ENCODE measurements at places on chromosomes 3 and 15.

GRCh38 chr3:87426918-87427317 is 150.5 kb upstream of the POU1F1 start:
- no peak for DNase-seq

DNA sequence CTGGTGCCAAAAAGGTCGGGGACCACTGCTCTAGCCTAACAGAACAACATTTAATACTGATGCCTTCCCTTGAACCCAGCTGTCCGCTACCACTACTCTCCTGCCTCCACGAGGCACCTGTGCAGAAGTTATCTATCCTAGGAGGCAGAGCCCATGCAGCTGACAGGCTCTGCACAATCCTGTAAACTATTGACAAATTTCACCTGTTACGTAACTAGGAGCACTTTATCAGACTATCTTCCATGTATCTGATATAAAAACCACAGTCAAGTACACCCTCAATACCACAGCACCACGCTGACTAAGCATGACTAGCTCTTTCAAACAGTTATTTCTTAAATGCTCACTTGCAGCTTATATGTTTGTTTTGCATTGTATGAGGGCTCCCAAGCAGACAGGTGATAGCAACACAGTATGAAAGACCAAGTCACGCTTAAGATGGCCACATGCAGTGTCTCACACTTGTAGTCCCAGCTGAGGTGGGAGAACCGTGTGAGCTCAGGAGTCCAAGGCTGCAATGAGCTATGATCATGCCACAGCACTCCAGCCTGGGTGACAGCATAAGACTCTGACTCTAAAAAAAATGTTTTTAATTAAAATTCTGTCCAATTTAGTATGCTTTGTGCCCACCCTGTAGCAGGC is 4.5 kb upstream of the IL17RC start:
- no peak for DNase-seq

DNA sequence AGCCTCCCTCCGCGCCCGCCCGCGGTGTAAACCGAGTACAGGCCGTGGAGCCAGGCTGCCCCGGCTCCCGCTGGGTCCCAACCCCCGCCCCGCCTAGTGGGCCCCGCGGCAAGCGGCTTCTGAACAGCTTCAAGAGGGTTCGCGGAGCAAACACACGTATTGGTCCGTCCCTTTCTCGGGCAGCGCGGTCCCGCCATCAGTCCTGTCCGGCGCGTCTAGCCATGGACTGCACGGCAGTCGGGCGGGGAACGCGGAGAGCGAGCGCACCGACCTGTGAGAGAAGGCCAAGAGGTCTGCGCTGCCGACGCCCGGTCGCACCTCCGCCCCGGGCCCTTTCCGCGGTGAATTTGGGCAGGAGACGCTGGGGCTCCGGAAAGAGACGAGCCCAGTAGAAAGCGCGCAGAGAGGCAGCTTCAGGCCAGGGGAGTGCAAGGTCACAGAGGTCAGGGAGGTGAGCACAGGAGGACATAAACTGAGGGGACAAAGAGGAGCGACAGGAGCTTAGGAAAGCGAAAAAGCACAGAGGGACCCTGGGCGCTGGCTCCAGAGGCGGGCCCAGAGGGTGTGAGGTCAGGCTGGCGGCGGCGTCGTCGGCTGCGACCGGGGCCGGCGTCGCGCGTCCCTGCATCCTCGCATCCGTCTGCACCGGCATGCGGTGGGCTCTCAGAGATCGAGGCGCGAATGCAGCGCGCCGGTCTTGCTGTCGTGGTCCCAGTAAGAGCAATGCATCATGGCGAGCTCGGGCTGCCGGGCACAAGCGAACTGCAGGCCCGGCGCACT is 1.8 kb downstream of the FOXL2 start:
- no peak for DNase-seq

DNA sequence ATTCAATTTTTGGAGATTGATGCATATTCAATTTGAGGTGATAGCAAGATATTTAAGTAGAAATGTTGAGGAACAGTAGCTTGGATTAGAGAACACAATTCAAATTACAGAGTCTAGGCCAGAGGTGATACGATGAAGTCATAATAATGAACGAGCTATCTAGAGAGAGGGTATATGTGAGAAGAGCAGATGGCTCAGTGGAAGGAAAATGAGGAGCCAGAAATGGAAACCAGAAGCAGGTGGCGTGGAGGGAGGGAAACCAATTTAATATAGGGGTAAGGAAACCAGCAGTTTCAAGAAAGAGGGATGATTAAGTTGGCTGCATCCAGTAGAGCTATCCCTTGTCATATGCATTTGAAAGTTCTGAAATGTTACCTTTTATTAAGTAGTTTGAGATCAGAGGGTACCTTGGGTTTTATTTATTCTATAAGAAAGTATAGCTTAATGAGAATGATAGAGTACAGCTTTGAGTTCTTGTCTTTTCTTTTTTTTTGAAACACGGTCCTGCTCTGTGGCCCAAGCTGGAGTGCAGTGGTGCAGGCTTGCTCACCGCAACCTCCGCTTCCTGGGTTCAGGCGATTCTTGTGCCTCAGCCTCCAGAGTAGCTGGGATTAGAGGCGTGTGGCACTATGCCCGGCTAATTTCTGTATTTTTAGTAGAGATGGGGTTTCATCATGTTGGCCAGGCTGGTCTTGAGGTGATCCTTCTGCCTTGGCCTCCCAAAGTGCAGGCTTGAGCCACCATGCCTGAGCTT is 22.1 kb downstream of the NCK1 start:
- no peak for DNase-seq

- no peak for DNase-seq
Measured at GRCh38 chr3:123283074-123283473, 81.3 kb downstream of the SEC22A start.

- no peak for DNase-seq
Measured at GRCh38 chr3:144051211-144051610, 79.6 kb downstream of the DIPK2A start.

DNA sequence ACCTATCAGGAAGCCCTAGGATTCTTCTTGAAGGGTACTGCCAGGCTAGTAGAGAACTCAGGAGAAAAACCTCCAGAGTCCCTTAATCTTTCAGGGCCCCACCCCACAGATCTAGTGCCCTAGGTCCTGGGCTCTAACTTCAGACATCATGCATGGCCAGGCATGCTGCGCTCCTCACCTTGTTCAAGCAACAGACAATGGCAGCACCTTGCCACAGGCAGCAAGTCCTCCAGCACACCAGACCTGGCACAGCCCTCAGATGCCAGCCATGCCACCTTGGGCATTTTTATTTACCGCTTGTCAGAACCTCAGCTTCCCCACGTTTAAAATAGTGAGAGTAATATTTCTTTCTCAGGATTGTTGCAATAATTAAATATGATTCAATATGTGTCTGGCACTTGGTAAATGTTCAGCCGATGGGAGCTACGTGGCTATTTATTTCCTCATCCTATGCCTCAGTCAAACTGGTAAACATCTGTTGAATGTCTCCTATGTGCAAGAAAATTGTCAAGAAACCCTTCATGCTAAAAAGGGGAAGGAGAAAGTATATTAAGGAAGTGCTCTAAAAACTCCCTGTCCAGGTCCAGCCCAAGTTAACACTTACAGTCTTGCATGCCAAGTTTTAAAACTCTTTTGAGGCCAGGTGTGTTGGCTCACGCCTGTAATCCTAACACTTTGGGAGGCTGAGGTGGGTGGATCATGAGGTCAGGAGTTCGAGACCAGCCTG is 14.5 kb upstream of the CCR1 start:
- DNase-seq = no peak

DNA sequence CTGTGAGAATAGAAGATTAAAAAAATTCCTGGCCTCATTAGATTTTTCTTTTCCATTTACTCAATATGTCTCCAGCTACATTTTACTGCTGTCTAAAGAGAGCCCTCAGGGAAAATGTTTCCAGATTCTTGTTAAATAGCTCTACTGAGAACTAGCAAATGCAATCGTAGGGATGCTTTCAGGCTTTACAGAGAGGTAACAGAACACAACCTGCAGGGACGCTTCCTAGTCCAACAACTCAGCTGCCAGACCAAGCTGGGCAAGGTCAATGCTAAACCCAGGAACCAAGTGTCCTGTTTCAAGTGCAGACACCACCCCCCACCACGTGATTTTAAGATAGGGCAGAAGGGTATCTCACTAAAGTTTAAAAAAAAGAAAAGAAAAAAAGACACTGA is 25.2 kb downstream of the ARHGEF3 start:
- no peak for DNase-seq

GRCh38 chr3:126716057-126716456 is 12.0 kb downstream of the CHCHD6 start:
- DNase-seq = no peak

DNA sequence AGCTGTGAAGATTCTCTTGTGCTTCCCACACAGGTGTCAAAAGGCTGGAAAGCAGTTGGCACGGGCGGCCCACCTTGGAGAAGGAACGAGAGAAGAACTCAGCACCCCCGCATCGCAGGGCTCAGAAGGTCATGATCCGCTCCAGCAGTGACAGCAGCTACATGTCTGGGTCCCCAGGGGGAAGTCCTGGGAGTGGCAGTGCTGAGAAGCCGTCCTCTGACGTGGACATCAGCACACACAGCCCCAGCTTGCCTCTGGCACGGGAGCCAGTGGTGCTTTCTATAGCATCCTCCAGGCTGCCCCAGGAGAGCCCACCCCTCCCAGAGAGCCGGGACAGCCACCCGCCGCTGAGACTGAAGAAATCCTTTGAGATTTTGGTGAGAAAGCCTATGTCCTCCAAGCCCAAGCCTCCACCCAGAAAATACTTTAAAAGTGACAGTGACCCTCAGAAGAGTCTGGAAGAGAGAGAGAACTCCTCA is 31.4 kb downstream of the STARD5 start:
- no peak for DNase-seq

DNA sequence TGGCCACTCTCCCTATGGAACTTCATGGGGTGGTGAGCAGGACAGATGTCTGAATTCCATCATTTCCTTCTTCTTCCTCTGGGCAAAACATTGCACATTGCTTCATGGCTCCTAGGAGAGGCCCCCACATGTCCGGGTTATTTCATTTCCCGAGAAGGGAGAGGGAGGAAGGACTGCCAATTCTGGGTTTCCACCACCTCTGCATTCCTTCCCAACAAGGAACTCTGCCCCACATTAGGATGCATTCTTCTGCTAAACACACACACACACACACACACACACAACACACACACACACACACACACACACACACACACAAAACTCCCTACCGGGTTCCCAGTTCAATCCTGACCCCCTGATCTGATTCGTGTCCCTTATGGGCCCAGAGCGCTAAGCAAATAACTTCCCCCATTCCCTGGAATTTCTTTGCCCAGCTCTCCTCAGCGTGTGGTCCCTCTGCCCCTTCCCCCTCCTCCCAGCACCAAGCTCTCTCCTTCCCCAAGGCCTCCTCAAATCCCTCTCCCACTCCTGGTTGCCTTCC is 1.9 kb downstream of the RHO start:
- no peak for DNase-seq

- DNase-seq = no peak
Measured at GRCh38 chr3:82240322-82240721, 478.9 kb upstream of the GBE1 start.

- DNase-seq = no peak
Measured at GRCh38 chr3:196989721-196990262, 21.2 kb upstream of the PIGZ start.

- DNase-seq = no peak
Measured at GRCh38 chr3:107989661-107990060, 101.2 kb downstream of the CD47 start.

GRCh38 chr15:41790756-41791546 is 16.7 kb downstream of the MAPKBP1 start:
- DNase-seq = no peak

DNA sequence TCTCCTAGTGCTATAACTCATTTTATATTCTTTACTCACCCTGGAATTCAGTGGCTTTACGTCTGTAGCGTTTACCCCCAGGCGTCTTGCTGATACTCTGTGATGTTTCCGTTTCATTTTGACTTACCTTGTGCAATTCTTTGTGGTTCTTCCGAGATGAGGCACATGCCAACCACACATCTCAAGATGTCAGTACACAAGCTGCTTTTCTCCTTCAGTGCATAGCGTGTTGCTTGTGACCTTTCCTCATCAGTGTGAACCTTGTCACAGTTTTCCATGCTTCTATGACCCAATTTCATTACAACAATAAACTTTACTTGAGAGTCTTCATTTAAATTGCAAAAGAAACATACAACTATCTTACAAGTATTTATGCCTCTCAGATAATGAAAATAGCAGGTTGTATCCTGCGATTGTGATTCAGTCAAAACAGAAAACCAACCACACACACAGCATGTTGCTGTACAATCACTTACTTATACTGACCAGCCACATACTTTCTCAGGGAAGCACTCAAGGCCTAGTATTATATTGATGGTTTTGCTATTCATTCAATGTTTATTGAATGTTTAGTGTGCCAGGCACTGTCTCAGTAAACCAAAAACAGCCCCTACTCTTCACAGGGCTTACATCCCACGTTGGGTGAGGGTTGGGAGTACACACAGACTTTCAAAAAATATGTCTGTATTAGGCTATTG is 4.6 kb upstream of the TBL1XR1 start:
- no peak for DNase-seq

GRCh38 chr3:15241341-15241740 is 35.3 kb downstream of the CAPN7 start:
- DNase-seq = no peak

- no peak for DNase-seq
Measured at GRCh38 chr3:123344907-123345594, 103.8 kb downstream of the ADCY5 start.

DNA sequence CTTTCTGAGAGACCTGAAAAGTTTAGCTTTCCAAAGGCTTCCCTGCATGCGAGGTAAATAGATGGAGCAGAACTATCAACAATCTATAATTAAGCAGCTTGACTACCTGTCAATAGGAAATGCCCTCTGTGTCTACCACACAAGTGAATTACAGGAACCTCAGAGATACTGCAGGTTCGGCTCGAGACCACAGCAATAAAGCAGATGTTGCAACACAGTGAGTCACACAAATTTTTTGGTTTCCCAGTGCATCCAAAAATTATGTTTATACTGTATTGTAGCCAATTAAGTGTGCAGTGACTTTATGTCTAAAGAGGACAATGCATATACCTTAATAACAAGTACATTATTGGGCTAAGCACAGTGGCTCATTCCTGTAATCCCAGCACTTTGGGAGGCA is 252.0 kb downstream of the UBE2E2 start:
- DNase-seq = no peak

- no peak for DNase-seq
Measured at GRCh38 chr3:182384221-182384620, 409.1 kb upstream of the ATP11B start.

DNA sequence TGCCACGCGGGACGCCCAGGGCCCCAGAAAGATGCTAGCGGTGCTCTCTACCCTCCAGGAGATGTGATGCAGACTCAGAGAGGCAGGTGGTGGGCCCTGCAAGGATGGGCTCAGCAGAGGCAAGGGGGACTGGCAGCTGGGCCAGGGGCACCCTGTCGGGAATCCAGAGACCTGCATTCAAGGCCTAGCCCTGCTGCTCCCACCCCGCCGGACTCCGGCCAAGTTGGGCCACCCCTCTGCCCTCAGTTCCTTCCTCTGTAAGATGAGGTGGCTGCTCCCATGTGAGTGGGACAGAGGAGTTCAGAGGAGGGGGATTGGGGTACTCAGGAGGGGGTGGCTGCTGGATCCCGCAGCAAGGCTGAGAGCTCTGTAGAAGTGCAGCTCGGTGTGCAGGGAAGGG is 116.3 kb downstream of the TMEM266 start:
- no peak for DNase-seq

- no peak for DNase-seq
Measured at GRCh38 chr15:39896101-39896500, 24.0 kb downstream of the GPR176 start.
